ENCODE measurements at places on chromosomes 12 and 14.
A peak's percentile ranks its signal among the peaks of the same experiment; 100 is the strongest.

- no peak for DNase-seq
These were observed 45.7 kb upstream of the MEG3 start for GRCh38 chr14:100780246-100780645.

DNA sequence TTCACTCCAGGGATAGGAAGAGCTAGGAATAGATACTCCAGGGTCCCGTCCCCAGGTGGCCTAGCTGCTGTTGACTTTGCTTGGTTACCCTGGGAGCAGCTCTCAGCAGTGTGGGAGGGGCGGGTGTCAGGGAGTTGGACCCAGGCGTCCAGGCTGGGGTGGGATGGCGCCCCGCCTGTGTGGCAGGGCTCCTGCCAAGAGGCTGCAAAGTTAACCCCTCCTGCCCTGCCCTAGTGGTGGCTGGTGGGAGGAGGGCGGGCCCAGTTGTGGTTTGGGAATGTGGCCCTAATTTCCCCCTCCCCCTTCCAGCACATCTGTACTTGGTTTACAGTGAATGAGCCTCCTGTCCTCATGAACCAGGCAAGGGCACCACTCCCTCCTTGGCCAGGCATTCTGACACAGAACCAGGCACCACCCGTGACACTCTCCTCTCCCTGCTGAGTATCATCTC, 1.7 kb upstream of the RARG start:
- no peak for DNase-seq

DNA sequence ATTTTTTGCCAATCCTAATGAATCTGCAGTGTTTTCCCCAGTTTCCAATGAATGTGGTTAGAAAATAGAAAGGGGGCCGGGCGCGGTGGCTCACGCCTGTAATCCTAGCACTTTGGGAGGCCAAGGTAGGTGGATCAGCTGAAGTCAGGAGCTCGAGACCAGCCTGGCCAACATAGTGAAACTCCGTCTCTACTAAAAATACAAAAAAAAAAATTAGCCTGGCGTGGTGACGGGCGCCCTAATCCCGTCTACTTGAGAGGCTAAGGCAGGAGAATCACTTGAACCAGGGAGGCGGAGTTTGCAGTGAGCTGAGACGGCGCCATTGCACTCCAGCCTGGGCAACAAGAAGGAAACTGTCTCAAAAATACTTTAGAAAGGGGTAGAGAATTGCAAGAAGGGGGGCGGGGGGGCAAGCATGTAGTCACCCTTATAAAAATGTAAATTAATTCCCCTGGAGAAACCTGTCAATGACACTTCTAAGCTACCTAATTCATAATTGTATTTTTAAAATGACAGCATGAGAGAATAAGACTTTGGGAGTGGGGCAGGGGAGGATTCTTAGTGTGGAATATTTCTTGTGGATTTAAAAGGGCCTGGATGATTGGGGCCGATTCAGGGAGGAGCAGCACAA, 1.7 kb downstream of the KLHDC2 start:
- DNase-seq: no peak

DNA sequence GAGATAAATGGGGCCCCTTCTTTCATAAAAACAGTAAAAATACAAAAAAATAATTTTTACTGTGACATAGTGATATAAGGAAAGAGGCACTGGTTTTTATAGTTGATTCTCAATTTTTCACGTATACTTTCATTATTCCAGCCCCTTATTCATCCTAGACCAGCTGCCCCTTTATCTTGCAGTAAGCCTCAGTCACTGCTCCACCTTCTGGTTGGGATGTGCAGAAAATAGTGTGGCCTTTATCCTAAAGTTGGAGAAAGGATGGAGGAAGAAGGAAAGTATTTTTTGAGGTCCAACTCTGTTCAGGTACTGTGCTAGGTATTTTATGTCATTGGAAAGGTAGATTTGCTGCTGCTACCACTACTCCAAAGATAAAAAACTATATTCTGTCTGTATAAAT, 172.7 kb downstream of the ANO6 start:
- no peak for DNase-seq

DNA sequence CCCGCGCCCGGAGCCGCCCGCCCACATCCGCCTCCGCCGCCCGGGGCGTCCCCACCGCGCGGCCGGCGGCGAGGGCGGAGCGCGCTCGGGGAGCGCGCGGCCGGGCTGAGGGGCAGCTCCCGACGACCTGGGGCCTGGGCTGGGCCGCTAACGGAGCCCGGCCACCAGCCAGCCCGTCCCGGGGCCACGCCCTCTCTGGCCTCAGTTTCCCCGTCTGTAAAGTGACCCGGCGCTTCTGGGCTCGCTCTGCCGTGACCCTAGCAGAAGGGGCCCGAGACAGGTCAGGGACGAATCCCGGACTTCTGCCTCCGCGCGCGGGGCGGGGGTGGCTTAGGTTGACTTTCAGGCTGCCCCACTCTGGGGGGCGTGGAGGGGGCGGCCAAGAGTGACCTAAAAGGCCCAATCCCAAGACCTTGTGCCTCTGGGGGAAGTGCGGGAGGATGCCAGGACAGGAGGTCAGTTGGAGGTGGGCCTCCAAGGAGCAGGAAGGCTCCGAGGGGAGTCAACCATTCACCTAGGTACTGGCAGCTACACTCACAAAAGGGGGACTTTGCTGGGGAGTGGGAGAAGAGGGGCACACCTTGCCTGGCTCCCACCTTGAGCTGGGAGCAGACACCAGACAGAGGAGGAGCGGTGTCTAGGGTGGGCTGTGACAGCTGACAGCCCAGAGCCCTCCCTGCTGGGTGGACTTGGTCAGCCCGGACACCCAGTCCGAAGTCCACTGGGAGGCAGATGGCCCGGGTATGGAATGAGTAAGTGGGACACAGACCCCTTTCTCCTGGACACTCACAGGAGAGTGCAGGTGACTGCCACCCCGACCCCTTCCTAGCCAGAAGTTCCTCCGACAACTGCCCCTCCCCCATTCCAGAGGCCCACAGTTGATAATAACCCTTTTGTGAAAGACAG, 486 bp upstream of the AKT1 start:
- DNase-seq: peak; percentile 32

DNA sequence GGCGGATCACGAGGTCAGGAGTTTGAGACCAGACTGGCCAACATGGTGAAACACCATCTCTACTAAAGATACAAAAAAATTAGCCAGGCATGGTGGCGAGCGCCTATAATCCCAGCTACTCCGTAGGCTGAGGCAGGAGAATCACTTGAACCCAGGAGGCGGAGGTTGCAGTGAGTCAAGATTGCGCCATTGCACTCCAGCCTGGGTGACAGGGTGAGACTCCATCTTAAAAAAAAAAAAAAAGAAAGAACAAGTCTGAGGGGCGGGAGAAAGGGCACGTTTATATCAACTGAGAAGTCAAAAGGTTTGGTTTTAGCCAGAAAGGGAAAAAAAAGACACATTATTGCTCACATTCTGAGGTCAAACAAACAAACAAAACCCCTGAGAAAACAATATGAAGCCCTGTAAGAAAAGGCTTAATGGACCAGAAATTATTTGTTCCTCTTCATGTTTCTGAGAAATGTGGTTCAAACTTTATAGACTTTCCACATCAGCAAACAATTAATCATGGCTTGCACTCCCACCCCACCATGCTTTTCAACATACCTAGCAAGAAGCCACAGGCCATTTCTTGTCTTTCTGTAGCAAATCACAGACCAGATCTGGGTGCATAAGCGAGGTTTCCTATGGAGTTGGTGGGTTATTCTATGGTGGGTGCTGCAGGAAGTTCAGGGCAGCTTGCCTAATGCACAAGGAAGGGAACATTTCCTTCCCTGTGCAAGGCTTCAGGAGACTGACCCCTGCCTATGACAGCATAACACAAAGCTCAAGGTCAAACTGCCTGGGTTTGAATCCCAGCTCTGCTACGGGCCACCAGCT, 80.1 kb downstream of the SSPN start:
- DNase-seq: no peak

DNA sequence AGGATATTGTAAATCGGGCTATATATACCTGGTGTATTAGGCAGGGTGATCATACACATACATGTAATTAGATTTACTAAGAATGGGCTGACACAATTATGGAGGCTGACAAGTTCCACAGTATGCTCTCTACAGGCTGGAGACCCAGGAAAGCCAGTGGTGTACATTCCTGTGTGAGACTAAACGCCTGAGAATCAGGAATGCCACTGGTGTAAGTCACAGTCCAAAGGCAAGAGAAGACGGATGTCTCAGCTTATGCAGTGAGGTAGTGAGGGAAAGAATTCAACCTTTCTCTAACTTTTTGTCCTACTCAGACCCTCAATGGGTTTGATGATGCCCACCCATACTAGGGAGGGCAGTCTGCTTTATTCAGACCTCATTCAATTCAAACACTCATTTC, 57.1 kb downstream of the METTL25 start:
- no peak for DNase-seq

GRCh38 chr14:50967790-50968189, 23.5 kb upstream of the PYGL start:
- no peak for DNase-seq

DNA sequence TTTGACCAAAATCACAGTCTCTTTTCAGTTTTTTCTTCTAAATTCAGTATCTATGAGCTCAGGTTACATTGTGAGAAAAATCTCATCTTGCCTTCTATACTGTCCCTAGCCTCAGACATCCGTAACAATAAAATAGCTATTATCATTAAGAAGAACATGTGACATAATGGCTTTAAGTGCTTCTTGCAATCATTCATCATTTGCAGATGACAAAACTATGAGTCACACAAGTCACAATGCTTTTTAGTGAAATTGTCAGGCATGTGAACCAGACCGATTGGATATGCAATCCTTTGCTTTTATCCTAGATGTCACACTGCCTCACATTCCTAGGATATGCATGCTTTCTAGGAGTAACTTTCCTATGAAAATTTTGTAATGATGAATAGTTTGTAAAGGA, 313.1 kb downstream of the SLC6A15 start:
- no peak for DNase-seq

GRCh38 chr14:104243200-104243599, 104.8 kb downstream of the KIF26A start:
- no peak for DNase-seq

GRCh38 chr12:60071759-60072191, 475.9 kb downstream of the SLC16A7 start:
- DNase-seq: no peak

- DNase-seq: no peak
These were observed 40.1 kb upstream of the LRRK2 start for GRCh38 chr12:40184493-40185302.

DNA sequence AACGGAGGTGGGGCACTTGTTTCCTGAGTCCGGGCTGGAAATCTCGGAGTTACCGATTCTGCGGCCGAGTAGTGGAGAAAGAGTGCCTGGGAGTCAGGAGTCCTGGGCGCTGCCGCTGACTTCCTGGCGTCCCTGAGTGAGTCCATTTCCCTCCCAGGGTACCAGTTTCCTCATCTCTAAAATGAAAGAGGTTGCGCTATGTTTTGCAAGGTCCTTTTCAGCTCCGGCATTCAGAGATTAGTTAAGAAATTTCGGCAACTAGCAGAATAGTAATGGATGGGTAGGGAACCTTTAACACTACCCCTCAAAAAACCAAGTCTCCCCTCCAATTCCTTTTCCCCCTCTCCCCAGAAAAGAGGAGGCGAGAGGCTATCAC, 724 bp downstream of the BLOC1S1 start:
- DNase-seq: no peak

- no peak for DNase-seq
These were observed 254.7 kb downstream of the ADGRD1 start for GRCh38 chr12:131208425-131208824.

- no peak for DNase-seq
These were observed 197.5 kb upstream of the TMEM132C start for GRCh38 chr12:128069359-128069997.

DNA sequence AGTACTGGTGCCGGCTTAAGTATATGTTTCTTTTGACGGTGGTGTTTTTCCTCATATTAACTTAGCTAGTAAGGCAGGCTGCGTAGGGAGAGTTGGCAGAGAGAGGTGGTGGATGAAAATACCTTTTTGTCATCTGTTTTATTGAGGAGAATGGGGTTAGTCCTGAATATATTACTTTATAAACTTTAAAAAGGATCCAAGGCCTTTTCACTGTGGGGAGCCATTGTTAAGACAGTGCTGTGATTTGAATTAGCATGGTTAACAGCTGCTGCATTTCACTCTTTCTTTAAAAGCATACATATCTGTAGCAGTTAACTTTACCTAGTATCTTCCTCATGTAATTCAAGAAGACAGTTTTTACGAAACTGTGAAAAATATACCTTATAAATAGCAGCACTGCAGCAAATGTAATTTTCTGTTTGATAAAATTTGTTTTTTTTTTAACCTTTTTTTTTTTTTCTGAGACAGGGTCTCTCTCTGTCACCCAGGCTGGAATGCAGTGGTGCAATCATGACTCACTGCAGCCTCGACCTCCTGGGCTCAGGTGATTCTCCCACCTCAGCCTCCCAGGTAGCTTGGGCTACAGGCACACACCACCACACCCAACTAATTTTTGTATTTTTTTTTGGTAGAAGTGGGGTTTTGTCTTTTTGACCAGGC, 57.1 kb downstream of the AEBP2 start:
- DNase-seq: no peak

GRCh38 chr12:113841786-113842185, 124.3 kb downstream of the RBM19 start:
- no peak for DNase-seq

- no peak for DNase-seq
These were observed 243.1 kb downstream of the C12orf75 start for GRCh38 chr12:105573574-105573973.

DNA sequence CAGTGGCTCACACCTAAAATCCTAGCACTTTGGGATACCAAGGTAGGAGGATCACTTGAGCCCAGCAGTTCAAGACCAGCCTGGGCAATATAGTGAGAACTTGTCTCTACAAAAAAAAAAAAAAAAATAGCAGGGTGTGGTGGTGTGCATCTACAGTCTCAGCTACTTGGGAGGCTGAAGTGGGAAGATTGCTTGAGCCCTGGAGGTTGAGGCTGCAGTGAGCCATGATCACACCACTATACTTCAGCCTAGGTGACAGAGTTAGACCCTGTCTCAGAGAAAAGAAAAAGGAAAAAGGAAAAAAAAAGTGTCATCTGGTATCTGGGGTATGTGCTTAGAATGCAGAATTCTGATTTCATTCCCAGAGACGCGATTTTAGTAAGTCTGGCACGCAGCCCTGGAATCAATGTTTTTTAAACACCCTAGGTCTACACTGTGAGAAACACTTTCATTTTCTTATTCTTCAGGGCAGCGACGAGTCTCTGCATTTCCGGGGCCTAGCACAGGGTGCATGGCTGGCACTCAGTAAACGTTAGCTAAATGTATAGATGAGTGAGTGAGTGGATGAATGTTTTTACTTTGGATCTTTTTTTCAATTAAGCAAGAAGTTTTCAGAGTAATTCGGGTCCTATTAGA, 243.8 kb upstream of the PWP1 start:
- DNase-seq: no peak

DNA sequence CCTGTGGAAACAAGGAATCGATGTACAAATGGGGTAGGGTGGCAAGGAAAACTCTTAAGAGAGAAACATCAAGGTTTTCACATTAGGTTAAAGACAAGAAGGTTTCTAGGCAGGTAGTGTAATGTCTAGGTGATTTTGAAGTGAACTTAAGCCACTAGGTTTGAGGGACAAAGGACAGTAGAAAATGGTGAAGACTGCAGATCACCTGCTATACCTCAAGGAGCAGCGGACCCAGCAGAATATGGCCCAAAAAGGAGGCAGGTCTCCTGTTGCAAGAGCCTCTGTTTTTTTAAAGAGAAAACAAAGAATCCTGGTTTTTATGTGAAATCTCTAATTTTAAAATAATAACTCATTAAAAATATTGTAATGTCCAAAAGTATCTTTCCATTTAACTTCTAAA, 178.1 kb downstream of the ACSS3 start:
- no peak for DNase-seq
